ENCODE measurements at places on chromosomes 11 and 22. TPM values are rescaled to one million over a fixed set of nuclear protein-coding genes. Genes with fewer than 3 reads are reported as not detected.

The MPZL3 gene
- 1.4 TPM for polyA plus RNA-seq

The KDM4E gene
- not detected for polyA plus RNA-seq

The TRIM22 gene
- 33.3 TPM for polyA plus RNA-seq

The ESAM gene
- 66.2 TPM for polyA plus RNA-seq

The OLFML1 gene
- polyA plus RNA-seq: 15.7 TPM

The APOBEC3A gene
- 0.62 TPM for polyA plus RNA-seq

GRCh38 chr11:94272738-94273313 lies 31.6 kb upstream of the IZUMO1R start:
- DNase-seq: no peak

DNA sequence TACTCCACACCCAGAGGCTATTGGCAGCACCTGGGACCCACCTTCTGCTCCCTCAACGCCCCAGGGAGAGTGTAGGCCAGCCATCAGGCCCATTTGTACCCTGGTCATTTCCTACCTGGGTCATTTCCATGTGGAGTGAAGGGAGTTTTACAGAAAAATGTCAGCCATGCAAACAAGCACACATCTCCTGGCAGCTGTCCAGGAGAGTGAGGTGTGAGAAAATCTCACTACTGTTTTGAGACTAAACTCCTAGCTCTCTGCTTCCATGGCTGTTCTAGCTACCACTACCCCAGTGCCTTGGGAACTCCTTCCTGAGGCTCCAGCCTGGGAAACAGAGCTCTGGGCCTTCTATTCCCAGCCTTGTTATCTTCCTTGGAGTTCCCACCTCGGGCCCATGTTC lies 2.8 kb upstream of the TMPRSS13 start:
- no peak for DNase-seq

DNA sequence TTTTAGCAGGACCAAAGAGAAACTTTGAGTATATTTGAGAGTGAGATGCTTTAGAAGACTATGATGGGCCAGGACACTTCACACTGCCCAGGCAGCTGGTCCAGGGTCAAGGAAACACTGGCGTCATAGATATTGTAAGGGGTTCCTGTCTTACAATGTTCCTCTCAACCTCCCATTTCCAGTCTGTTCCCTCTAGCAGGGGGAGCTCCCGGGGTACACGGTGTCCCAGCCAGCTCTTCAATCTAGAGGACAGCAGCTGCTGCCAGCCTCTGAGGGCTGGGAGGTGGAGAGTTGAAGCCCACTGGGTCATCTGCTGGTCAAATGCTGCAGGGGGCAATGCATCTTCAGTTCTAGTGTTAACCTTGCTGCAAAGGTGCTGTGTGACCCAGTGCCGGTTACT lies 40.7 kb upstream of the TIMP3 start:
- DNase-seq: no peak

DNA sequence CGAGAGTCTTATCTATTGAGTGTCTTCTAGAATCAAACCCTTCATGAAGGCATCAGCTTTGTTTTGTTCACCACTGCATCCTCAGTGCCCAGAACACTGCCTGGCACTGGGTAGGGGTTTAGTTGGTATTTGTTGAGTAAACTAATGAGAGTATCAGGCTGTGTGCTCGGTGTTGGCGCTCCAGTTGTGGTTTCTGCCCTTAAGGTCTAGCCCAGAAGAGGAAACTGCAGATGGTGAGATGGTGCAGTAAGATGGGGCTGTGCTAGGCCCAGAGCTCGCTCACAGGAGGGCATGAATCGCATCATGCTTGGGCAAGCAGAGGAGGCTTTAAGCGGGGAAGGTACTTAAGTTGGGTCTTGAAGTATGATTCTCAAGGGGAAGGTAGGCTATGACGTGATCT lies 97.2 kb downstream of the FBXO7 start:
- DNase-seq: no peak

- DNase-seq: no peak
These were observed 4.5 kb upstream of the TBX10 start for GRCh38 chr11:67644042-67644441.

DNA sequence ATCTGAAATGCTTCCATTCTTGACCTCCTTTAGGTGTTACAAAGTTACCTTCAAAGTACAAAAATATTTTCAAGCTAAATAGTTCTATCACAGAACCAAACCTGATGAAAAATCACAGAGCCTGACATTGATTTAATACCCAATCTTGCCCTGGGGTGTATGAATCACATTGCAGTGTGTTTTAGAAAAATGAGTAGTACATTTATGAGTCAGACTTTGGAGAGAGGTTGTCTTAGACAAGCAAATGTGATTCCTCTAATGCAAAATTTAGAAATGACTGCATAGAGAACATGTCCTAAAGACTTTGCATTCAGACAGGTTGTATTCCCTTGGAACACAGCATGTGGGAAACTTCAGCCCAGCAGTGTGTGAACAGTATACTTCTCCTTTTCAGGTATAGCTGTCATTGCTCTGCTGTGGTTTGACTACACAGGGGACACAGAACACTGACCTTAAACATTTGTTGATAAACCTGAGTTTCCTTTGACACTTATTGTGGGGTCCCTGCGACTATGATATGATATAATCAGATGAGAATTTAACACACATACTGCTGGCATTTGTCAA lies 972.1 kb downstream of the JRKL start:
- no peak for DNase-seq

- DNase-seq: no peak
These were observed 7.7 kb downstream of the TRPM5 start for GRCh38 chr11:2436521-2437031.

DNA sequence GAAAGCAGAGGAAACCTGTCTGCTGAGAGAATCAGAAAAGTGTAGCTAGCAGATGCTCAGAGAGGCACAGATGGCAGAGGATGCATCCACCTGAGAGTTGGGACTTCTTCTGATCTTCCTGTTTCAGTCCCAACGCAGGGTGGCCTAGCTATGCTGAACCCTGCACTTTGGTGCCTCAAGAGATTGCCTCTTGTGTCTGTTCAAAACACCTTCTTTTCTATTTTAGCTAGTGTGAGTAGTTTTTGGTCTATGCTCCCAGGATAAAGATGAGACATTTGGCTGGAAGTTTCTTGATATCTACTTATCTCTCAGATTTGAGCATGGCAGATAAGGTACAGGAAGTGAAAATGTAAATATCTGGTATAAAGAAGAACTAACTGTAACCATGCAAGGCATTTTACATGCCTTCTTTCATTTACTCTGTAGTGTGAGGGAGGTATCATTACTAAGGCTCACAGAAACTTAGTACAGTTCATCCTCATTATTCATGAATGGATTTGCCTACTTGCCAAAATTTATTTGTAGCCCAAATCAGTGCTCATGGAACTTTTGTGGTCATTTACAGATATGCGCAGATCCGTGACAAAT lies 47.0 kb upstream of the PSMA1 start:
- DNase-seq: no peak

DNA sequence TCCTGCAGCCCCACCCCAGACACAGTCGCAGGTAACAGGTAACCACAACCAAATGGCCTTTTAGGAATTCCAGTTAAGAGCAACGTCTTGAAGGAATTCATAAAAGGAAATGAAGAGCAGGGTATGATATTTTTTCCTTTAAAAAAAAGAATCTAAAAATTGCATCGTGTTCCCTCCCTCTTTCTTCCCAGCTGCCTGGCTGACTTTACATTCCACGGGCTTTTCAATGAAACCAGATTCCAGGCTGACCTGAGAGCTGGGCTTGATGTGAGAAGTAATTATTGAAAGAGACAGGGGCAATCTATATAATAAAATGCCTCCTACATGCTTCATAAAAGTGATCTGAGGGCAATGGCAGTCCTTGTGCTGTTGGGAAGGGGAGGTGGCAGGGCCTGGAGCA lies 57.3 kb upstream of the EIF3D start:
- no peak for DNase-seq

DNA sequence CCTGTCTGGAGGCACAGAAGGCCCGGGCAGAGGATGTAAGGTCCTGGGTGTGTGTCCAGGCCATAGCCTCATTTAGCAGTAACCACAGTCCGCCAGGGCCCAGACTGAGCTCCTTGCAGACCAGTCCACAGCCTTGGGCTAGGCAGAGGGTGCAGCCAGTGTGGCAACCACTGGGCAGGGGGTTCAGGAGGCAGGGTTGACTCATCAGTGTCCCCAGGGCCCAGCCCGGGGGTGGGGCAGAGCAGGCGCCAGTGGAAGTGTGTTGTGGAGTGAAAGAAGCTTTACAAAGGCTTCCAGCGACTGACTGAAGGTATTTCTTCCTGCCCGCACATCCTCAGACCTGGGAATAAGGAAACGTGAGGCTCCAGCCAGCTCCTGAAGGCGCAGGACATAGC lies 27.7 kb upstream of the WNT11 start:
- DNase-seq: no peak

DNA sequence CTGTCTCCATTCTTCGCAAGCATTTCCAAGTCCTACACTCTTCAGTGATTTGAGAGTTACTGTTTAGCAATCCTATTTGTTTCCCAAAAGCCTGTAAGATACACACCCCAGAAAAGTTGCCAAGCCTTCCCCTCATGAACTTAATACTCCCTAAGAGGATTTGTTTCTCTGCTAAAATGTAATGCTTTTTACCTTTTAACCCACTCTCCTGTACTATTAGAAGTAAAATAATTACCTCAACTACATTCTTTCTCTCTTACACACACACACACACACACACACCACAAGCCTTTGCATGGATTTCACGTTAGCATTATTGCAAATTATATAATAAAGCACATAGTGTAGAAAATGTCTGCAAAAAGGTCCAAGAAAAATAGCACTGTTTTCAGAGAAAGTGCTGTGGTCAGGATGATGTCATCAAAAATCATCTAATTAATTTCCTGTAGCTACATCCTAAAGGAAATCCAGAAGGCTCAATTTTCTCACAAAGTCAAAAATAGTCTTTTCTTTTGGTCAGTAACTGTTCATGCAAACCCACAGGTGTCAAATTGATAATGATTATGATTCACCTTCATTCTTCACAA lies 364.1 kb upstream of the PITPNB start:
- no peak for DNase-seq

GRCh38 chr11:8383227-8383626 lies 119.5 kb upstream of the LMO1 start:
- no peak for DNase-seq

- DNase-seq: no peak
These were observed 67.2 kb downstream of the CCDC83 start for GRCh38 chr11:85922367-85922766.

DNA sequence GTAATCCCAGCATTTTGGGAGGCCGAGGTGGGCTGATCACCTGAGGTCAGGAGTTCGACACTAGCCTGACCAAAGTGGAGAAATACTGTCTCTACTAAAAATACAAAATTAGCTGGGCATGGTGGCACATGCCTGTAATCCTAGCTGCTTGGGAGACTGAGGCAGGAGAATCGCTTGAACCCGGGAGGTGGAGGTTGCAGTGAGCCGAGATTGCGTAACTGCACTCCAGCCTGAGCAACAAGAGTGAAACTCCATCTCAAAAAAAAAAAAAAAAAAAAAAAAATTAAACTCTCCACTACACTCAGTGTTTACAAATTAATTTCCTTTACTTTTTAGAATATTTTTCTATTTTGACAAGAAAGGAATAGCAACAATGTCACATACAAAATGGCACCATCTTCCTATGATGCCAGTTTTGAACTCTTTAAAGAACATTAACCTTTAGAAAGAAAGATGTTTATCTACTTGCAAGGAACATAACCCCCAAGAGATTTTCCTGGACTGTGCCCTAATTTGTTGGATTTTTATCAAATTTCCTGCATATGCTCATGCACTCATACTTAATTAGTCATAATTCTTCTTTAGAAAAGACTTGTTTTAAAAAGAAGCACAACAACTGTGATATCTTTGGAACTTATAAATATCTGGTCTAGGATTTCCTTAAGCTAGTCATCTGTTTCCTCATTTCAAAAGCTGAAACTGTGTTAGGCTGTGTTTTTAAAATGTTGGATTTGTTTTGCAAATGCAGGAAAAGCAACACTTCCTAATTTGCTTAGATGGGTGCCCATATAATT lies 22.6 kb upstream of the HIPK3 start:
- DNase-seq: no peak

DNA sequence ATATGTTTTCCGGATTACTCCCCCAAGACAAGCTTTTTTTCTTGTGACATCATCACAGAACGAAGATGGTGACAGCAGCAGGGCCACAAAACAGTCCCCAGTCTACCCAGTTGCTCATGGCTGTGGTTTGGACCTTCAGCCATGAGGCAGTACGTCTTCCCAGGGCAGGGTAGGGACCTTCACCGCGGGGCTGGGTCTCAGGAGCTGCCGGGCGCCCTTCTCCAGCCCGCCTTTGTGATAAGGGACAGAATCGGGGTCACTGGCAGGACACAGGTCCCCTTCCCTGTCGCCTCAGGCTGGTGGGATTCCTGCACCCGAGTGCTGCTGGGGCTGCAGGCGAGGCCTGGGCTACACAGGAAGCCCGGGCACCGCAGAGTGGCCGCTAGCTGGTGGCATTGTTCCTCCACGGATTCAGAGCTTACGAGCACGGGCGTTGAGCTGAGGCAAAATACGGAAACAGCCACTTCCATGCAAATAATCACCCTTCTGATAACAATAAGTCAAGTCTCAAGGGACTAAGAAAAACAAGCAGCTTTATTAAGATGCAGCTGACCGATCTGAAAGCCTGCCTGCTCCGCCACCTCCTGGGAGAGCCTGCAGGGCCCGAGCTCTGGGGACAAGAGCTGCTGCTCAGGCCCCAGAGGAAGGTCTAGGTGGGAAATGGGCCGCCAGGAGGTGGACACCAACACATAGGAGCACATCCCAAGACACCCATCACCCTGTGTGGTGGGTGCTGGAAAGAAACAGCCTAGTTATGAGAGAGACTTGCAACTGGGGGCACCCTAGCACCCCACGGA lies 12.3 kb downstream of the TBX1 start:
- DNase-seq: no peak

DNA sequence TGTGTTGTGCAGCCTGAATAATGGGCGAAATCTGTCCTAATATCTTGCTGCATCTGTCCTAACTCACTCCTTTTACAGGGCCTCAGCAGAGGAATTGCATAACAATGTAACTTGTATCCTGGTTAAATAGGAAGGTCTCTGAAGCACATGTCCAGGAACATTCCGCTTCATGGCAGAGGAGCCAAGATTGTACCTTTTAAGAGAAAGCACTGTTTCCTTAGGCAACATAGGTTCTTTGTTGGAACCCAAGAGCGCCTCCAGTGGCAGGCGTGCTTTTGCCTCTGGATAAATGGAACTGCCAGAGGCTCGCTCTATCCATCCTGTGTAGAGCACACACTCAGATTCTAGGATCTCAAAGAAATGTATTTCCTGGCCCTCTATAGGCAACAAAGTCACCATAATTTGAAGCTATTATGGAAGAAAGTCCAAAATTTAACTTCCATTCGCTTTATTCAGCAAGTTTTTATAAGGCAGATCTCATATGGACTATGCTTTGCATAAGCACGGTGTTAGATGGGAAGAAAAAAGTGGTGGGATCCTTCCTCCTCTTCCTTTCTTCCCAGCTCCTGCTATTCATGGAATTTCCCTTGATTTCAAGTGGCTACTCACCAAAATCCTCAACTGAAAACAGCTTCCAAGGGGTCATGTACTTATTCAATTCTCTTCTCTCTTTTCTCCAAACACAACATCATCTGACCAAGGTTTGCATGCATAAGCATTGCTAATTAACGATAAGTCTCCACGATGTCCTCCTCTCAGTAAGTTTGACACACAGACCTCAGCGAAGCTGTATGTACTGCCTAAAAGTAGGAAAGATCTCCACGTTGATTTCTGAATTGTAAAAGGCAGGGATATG lies at the start of gene BLID:
Gene BLID, minus strand, starts transcription at position 692 of the 856 bp plus-strand sequence. Its CDS starts 293 bp downstream, at position 399.
- no peak for DNase-seq

Measured in urinary bladder (tissue), 4 donors.